ENCODE measurements at places on chromosomes 5 and 9.

DNA sequence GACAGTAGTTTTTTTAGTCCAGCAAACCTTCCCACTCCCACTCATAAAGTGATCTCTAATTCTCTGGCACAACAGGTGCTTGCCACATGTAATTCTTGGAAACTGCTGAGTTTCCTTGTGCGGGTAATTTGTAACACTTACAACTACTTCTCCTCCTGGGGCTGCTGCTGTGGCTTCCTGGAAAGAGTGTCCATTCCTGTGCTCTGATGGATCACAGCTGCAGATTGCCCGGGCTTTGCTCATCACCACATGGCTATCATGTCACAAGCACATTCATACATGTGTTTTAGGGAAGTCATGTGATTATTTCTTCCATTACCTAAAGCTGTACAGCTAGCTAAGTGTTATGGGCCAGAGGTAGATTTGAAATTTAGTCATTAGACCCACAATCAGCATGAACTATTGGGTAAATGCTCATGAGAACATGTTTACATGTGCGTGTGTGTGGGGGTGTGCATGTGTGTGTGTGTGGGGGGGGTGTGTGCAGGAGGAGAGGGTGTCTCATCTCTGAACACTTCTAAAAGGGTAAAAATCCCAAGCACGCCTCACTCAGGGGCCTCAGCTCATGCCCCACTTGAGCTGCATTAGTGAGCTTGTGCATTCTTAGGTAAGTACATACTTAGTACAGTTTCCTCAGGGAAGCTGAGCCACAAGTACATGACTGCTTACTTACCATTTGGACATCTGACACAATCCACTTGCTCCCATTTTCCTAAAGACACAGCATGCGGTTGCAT is 118.1 kb upstream of the CCDC112 start:
- no peak for DNase-seq

GRCh38 chr5:134555890-134556311 is 30.4 kb downstream of the JADE2 start:
- no peak for DNase-seq

DNA sequence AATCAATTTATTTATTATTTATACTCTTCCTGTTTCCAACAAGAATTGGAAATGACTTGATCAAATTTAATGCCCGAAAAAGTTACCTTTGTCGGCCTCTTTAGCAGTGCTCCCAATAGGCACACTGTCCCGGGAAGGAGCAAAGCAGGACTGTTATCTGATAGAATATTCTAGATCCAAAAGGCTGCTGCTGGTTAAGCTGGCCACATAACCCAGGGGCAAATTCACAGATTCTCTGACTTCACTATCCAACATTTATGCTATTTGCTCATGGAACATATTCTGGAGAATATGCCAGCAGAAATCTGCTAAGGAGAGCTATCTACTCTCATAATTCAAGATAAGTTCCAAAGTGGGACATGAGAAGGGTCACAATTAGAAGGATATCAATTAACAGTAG is 100.2 kb upstream of the DMAC1 start:
- no peak for DNase-seq

DNA sequence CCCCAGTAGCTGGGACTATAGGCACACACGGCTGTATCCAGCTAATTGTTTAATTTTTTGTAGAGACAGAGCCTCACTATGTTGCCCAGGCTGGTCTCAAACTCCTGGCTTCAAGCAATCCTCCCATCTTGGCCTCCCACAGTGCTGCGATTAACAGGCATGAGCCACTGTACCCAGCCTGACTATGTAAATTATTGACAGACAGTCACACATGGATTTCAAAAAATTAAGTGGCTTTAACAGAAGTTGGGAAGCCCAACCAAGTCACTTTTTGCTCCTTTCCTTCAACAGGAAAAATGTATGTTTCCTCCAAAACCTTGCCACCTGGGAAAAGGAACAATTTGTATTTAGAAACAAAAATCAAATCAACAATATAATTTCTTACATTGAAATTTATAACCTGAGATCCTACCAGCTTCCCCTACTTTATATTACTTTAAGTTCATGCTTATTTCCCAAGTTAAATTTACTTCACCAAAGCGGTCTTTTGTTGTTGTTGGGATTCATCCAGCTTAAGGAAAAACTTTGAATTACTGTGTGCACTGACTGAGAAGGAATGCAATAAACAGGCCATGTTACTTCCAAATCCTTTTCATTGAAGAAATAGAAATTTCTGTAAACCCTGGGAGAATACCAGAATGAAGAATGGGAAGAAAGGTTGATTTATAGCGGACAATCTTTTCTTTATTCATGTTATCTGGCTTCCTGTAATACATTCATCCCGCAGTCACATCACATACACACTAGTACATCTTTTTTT is 8.6 kb downstream of the PCA3 start:
- no peak for DNase-seq

GRCh38 chr5:173319646-173320045 is 8.6 kb downstream of the STC2 start:
- no peak for DNase-seq
